Left lung (tissue), 14 donors: ENCODE measurements at places on chromosomes 1 and 21. TPM values are rescaled to one million over a fixed set of nuclear protein-coding genes. Genes with fewer than 3 reads are reported as not detected.

The TAS1R1 gene
- 0.14 TPM for polyA plus RNA-seq

- no peak for DNase-seq
Observed at GRCh38 chr1:23122796-23123195, 45.9 kb downstream of the LUZP1 start.

The TMPRSS2 gene
- polyA plus RNA-seq = 38.2 TPM

DNA sequence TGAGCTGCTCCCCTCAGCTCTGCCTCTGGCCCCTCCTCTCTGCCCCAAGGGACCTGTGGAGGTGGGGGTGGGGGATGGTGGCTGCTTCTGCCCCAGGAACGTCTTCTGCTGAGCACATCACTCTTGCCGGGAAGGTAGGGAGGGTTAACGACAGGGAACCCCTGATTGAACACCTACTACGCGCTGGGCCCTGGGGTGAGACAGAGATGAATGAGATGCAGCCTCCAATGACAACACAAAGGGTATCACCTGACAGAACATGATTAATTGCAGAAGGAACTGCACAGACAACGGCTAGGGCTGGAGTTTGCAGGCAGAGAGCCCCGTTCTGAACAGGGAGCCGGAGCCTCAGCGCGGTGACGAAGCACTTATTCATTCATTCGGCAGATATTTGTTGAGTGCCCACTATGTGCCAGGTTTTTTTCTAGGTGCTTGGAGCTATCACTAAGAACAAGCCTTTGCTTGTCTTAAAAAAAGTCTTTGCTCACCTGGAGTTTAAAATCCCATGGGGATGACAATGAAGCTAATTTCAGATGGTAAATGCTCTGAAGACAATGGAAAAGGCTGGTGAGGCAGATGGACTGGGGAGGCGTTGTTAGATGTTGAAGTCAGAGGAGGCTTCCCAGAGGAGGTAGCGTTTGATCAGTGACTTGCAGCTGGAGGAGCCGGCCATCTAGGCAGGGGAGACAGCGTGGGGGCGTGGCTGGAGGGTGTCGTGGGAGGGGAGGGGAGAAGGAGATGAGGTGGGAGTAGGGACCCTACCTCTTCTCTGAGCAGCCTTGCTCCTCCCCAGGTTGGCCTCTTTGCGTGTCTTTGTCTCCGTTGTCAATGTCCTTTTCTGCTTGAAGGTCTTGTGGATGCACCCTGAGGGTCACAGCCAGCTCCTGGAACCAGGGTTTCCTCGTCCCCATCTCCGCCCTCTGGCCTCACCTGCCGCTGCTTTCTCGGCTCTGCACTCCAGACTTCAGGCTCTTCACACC is 103.1 kb upstream of the CSF3R start:
- no peak for DNase-seq

DNA sequence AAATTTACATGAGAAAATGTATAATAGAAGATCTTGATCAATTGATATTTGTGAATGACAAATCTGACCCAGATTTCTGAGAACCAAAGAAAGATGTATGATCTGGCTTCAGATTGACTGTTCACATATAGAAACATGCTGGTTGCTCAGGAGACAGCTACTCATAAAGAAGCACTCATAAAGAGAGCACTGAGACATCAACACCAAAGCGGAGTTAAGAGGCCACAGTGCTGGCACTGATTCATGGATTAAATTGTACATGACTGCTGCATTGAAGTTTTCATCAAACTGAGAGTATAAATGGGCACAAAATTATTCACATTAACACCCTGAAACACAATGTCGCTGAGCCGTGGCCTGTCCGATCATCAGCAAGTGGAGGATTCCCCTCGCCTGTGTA is 46.2 kb downstream of the SH3GLB1 start:
- DNase-seq = no peak

- no peak for DNase-seq
Observed at GRCh38 chr1:94126651-94127050, 5.7 kb upstream of the ABCA4 start.

The CFAP74 gene
- polyA plus RNA-seq = 3.1 TPM

DNA sequence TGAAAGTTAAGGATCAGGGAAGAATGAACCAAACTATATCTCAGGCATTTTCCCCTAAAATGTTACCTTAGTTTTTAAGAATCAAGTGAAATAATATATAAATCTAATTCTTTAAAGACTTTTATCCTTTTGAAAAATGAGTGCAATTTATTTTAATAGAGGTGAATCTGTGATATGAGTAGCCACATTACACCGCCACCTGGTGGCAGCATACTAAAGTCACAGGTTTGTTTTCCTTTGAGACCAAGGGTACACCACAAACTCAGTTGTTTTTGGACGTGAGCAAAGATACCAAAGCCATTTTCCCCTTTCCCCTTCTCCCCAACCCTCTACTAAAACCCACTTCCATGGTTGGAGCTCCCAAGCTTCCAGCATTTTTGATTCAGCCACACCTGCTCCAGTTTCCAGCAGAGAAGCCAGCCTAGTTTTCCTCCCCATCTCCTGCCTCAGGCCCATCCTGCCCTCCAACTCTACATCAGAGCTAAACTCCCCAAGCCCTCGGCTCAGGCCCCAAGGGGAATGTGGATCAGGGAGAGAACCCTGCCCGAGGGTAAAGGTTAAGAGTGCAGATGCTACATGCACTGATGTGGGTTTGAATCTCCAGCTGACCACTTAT is 22.9 kb upstream of the LDLRAP1 start:
- peak; percentile 67 for DNase-seq

GRCh38 chr1:165376041-165376810 is 19.7 kb upstream of the LMX1A start:
- peak; percentile 84 for DNase-seq

- DNase-seq = no peak
Observed at GRCh38 chr1:79042117-79042516, 35.6 kb upstream of the ADGRL4 start.

The PLCH2 gene
- 3.1 TPM for polyA plus RNA-seq

- no peak for DNase-seq
Observed at GRCh38 chr1:6178751-6179563, 1.2 kb downstream of the CHD5 start.

DNA sequence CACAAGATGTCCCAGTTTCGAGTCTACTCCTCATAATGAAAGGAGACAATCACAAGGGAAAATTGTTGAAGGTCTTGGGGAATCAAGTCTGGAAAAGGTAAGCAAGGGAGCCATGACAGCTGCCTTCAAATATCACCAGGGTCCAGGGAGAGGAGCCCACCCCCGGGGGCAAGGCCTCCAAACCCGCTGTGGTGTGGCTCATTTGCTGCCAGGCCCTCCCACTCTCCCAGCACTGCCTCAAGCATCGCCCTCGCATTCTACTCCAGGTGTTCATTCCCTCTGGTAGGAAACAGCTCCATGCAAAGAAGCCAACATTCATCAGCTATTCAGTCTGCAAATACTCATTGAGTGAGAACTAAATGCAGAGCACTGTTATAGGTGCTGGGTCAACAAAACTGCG is 8.6 kb downstream of the S100A9 start:
- DNase-seq = no peak

DNA sequence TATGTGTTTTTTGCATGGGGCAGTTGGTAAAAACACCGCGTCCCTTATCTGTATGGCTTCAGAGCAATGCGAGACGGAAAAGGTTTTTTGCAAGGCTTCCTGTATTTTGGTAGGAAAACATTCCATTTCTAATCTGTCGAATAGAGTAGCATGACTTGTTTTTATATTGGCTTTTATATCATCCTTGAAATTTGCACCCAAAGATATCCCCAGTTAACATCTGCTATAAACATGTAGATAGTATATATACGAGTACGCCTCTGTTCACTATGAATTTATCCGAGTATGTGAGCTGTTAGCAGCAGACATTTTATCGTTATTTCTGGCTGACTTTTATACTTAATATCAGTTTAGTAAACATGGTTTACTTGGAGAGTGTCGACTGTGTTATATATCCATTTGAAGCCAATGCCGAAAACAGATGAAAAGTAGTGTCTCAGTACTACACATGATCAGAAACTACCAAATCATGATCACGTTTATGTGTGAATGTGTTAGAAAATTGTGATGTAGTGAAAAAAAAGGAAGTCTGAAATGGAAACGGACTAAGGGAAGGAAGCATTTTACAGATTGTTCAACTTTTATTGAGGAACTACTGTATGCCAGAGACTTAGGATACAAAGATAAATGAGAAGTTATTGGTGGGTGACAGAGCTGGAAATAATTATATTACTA is 1.0 kb downstream of the LEPR start:
- DNase-seq = no peak

GRCh38 chr1:94194079-94194865 is 43.1 kb downstream of the ARHGAP29 start:
- DNase-seq = no peak

DNA sequence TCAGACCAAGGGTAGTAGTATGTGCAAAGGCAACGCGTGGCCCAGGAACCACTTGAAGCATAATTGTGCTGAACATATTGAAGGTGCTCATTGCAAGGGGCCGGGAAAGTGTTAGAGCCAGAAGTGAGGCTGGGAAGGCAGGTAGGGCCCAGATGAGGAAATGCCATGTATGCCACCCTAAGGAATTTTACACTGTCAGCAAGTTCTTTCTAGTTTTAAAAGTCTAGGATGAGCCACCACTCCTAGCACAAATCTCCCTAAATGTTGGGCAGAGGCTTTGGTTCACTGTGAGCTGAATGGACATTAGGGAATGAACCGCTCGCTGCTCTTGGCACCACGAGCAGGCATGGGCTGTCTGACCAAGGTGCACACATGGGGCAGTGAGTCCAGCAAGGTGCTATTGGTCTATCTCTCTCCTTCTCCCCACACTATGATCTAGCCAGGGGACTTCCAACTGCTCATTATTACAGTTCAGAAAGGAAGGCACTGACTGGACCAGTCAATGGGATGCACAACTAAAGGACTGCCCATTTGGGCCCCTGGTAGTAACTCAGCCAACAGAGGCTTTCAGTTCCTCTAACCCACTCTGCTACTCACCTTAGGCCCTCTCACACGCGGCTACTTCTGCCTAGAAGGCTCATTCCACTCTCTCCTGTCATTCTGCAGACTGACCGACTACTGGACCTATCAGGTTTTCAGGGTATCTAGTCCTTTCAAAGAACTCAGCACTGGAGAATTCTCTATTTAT is 2.0 kb downstream of the KANK4 start:
- no peak for DNase-seq

DNA sequence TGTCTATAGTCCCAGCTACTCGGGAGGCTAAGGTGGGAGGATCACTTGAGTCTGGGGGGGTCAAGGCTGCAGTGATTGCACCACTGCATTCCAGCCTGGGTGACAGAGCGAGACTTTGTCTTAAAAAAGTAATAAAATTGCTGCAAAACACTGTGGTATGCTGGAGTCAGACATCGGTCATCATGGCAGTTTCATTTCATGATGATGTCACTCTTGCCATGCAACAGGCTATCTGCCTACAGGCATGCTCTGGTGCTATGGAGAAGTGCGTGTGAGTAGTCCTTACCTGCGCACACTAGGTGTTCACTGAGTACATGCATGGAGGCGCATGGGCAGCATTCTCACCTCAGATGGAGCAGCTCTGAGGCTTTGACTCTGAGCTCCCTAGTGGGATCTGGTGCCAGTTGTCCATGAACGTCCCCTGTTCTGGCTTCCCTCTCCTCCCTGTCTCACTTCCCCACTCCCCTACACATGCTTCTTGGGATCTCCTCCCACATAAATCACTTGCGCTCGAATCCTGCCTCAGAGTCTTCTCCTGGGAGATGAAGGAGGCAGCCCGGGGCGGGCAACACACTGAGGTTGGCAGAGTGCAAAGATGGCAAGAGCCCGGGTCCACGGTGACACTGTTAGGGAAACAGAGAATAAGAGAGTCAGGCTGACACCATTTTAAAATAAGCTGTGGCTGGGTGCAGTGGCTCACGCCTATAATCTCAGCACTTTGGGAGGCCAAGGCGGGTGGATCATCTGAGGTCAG is 10.4 kb upstream of the CELA3B start:
- no peak for DNase-seq

- no peak for DNase-seq
Observed at GRCh38 chr1:2439369-2439768, 27.0 kb upstream of the PEX10 start.

DNA sequence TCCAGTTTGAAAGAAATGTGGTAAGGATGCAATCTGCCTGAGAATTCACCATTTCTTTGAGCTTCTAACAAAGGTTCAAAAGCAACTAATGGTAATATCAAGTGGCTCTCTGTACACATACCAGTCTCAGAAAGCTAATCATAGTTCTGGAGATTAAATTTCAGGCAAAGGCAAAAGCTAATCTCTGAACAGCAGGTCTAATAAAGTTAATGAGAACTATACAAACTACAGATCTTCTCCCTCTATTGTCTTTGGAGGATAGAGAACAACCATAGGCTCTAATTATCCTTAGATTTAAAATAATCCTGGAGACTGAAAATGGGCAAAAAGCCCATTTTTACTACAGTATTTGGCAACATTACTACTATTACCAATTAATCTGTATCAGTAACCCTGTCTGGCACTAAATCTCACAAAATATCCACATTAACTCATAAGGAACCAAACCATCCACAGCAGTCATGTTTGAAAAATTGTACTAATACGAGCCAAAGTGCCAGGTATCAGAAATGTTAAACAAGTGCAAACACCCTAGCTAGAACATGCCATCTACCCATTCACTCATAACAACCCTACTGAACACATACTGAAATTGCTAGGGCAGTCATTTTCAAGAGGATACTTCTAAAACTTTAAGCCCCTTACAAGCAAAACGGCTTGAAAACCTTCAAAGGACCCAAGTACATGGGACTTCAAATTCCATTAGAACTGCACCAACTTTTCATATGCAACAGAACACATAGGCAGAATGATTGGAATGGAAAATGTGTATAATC is 4.8 kb downstream of the DIPK1A start:
- DNase-seq = no peak

DNA sequence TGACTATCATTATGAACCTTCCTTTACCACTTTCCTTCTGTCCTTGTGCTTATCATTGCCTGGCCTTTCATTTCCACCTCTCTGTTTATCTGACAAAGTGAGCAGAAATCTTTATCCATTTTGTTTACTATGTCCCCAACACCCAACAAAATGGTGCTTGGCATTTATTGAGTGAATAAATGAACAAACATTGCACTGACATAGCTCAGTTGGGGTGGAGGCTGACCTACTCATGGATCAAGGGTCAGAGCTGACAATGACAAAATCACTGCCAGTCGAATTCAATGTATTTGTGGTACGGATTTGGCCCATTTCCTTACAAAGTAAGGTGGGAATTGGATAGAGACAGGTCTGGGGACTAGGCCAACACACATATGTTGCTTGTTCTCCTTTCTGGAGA is 257.4 kb upstream of the PLXNA2 start:
- DNase-seq = no peak

The LDLRAD1 gene
- polyA plus RNA-seq = 3.9 TPM

GRCh38 chr1:109365642-109366204 is 32.0 kb downstream of the SORT1 start:
- DNase-seq = no peak

The C1orf185 gene
- polyA plus RNA-seq = not detected

The ARHGAP30 gene
- polyA plus RNA-seq = 4.2 TPM

The PUM1 gene
- polyA plus RNA-seq = 125 TPM

The SLC9A1 gene
- polyA plus RNA-seq = 16.0 TPM

GRCh38 chr1:36524359-36525062 is 41.8 kb upstream of the CSF3R start:
- DNase-seq = no peak

- DNase-seq = no peak
Observed at GRCh38 chr1:210700511-210700910, 371.8 kb downstream of the HHAT start.
